Coronary artery (tissue), 2 donors: ENCODE measurements at places on chromosomes 7 and 10.

GRCh38 chr10:69043931-69044531 is 43.9 kb upstream of the SRGN start:
- no peak for DNase-seq

- no peak for DNase-seq
These were observed 10.0 kb upstream of the SGPL1 start for GRCh38 chr10:70805619-70806215.

- DNase-seq: no peak
These were observed 118.3 kb downstream of the PPP1R17 start for GRCh38 chr7:31805209-31805818.

GRCh38 chr7:112821345-112821744 is 31.2 kb upstream of the TMEM168 start:
- DNase-seq: no peak
